ENCODE measurements at places on chromosomes 5 and 9. TPM values are rescaled to one million over a fixed set of nuclear protein-coding genes. Genes with fewer than 3 reads are reported as not detected.

The CARD6 gene
- total RNA-seq, result 5.0 TPM

The FAT2 gene
- total RNA-seq, result not detected

The HDAC3 gene
- total RNA-seq, result 80.8 TPM

The IL31RA gene
- total RNA-seq, result 0.14 TPM

The SPAAR gene
- not detected for total RNA-seq

The OBP2B gene
- total RNA-seq, result not detected

The SEC16A gene
- total RNA-seq, result 71.0 TPM

The PCDHA5 gene
- total RNA-seq, result not detected

The FBN2 gene
- not detected for total RNA-seq

The FGD3 gene
- 106 TPM for total RNA-seq

The TAF11L6 gene
- not detected for total RNA-seq

The CD74 gene
- total RNA-seq, result 634 TPM
